ENCODE measurements at places on chromosomes 2 and 18.

DNA sequence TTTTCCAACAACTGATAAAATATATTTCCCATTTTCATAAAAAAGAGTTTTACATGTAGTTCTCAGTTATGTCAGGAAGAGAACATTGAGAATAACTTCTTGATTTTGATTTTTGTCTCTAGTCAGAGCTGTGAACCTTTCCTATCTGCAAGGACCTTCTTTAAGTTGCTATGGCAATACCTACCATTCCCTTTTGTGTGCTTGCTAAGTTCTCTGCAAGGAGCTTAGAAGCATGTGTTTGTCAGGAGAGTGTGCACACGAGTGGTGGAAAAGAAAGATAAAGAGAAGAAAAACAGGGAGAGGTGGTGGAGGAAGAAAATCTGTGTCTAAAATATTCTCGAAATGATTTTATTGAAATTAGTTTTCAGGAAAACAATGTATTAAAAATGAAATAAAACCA, 140.3 kb upstream of the SLC8A1 start:
- peak; percentile 3 for DNase-seq

- DNase-seq: no peak
Measured at GRCh38 chr2:231940795-231941194, 14.6 kb upstream of the NPPC start.

GRCh38 chr2:141048951-141049350, 1081.9 kb downstream of the LRP1B start:
- DNase-seq: no peak

- DNase-seq: no peak
Measured at GRCh38 chr2:239661334-239662312, 260.8 kb upstream of the HDAC4 start.

GRCh38 chr2:95389245-95390119, 13.0 kb upstream of the FAHD2A start:
- peak; percentile 78 for DNase-seq

DNA sequence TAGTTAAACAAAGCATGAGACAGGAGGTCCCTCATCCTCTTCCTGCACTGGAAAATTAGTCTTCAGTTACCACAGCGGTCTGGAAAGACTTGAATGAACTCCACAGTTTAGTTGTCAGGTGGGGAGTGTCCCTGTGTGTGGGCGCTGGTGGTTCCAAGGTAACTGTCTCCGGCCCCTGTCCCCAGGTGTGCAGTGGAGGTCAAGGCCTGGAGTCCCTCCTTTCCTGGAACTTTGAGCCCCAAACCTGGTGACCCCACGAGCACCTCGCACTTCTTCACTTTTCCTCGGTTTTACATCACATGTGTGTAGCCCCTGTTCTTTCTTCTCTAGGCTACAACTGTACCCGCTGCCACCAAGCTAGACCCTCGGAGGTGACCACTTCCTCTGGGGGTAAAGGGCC, 28.0 kb upstream of the INHBB start:
- DNase-seq: no peak

- no peak for DNase-seq
Measured at GRCh38 chr2:227150222-227150936, 13.6 kb downstream of the COL4A4 start.

DNA sequence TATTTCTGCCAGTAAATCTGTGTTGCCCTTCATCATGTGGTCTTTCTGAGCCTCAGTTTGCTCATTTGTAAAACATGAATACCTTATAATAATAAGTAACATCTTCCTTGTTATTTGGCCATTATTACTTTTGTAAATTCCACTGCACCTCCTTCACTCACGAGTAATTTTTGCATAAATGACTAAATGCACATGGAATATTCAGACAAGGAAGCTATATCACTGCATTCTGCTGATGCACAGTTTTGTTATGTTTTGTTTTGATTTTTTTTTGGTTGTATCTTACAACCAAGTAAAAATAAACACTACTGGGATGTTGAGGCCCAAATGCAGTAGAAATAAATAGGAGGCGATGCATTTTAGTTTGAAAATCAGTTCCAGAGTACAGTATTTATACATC, 185.3 kb upstream of the POU3F3 start:
- no peak for DNase-seq

GRCh38 chr2:43107679-43108078, 118.7 kb downstream of the ZFP36L2 start:
- DNase-seq: no peak
